ENCODE measurements at places on chromosomes 5 and 9. TPM values are rescaled to one million over a fixed set of nuclear protein-coding genes. Genes with fewer than 3 reads are reported as not detected.

Gene BTNL9
- total RNA-seq: 13.4 TPM

Gene POLE3
- 25.4 TPM for total RNA-seq

Gene IFNK
- not detected for total RNA-seq

Gene CCDC192
- not detected for total RNA-seq

Gene KCNV2
- not detected for total RNA-seq

Gene KIF4B
- total RNA-seq: 0.14 TPM

Gene SMIM27
- 10.7 TPM for total RNA-seq

Gene IL9
- not detected for total RNA-seq

Gene SNCB
- total RNA-seq: not detected

Gene DAB2IP
- total RNA-seq: 68.1 TPM

DNA sequence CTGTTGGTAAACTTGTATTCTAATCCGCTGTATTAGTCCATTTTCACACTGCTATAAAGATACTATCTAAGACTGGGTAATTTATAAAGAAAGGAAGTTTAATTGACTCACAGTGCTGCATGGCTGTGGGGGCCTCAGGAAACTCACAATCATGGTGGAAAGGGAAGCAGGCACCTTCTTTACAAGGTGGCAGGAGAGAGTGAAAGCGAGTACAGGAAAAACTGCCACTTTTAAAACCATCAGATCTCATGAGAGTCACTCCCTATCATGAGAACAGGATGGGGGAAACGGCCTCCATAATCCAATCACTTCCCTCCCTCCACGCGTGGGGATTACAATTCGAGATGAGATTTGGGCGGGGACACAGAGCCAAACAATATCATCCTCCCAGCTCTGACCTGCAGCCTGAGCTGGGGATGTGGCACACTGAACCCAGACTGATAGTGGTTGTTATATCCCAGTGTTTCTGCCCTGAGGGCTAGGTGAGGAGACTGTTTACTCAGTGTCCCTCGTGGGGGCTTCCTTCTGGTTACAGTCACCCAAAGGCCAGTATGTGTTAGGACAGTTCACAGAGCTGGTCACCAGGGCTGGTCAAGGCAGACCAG, 488.3 kb downstream of the KDM4C start:
- DNase-seq: no peak

DNA sequence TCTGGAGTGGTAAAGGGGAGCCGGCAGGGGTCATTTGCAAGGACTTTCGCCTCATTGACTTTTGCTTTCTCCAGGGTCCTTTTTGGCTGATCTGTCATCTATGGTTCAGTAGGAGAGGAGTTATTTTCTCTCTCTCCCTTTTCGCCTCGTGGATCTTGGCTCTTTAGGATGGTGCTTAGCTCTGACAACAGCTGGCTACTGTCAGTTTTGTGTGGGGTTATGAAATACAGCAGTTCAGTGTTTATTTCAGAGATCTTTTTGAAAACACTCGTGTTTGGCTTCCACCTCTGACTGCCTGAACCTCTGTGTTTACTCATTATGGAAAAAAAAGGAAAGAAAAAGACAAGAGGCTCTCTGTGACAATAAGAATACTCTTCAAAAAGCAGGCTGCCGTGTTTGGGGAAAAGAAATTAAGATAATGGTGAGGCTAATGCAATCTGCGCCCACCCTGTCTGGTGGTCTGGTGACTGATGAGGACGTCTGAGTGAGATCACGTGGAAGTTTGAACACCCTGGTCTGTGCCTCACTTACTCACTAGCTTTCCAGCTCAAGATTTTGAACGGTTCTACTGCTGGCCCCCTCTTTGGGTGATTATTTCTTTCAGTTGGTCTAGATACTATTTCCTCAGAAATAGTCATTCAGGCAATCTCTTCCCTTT, 567.7 kb downstream of the CAAP1 start:
- no peak for DNase-seq

GRCh38 chr5:135050244-135050767, 16.3 kb upstream of the PITX1 start:
- DNase-seq: no peak

DNA sequence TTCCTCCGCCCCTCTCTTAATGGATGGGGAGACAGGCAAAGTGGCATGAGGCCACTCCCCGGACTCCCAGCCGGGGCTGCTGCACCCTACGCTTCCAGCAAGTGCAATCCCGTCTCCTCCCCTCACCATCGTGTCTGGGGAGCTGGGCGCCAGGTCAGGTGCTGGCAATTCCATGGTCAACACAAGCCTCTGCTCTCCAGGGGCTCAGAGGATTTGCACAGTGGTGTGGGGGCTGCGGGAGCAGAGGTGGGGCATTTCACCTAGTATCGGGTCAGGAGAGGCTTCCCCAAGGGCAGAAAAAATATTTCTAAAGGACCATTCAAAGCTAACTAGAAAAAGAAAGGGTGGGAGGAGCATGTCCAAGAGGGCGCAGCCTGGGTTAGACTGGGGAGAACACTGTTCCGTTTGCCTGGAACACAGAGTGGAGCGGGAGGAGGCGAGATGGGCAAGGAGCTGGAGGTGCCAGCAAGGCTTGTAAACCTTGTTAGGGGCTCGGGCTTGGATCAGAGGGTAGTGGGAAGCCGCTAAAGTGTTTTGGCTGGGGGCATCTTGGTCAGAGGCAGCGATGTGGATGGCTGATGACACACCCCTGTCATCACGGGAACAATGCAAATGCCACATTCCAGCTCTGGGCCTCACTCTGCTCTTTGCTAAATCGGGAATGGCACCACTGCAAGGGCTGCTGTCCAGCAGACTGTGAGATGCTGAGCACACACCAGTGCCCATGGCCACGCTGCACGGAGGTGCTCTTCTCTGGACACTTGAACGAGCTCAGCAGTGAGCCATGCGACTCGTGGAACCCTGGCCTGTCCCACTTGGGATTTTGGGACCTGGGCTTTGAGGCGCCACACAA, 191.7 kb downstream of the CDK5RAP2 start:
- peak; percentile 64 for DNase-seq

GRCh38 chr5:156396063-156396829, 69.3 kb downstream of the SGCD start:
- no peak for DNase-seq

- no peak for DNase-seq
These were observed 127.6 kb upstream of the PTCH1 start for GRCh38 chr9:95644377-95644776.

DNA sequence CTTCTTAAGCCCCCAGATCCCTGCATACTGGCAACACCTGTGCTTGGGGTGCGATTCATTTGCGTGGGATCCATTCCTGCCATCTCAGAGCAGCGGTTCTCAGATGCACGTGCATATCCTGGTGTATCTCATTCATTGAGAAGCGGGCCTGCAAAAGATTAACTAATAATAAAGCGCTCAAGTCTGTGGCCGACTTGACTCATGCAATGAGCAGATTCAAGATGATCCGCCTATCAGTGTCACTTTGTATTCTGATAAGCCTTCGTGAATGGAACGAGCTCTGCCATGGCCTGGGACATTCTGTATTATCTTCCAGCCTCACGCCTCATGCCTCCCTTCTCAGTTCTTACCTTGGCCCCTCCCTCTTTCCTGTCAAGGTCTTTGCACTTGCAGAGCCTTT, 22.3 kb downstream of the C1QTNF2 start:
- no peak for DNase-seq

DNA sequence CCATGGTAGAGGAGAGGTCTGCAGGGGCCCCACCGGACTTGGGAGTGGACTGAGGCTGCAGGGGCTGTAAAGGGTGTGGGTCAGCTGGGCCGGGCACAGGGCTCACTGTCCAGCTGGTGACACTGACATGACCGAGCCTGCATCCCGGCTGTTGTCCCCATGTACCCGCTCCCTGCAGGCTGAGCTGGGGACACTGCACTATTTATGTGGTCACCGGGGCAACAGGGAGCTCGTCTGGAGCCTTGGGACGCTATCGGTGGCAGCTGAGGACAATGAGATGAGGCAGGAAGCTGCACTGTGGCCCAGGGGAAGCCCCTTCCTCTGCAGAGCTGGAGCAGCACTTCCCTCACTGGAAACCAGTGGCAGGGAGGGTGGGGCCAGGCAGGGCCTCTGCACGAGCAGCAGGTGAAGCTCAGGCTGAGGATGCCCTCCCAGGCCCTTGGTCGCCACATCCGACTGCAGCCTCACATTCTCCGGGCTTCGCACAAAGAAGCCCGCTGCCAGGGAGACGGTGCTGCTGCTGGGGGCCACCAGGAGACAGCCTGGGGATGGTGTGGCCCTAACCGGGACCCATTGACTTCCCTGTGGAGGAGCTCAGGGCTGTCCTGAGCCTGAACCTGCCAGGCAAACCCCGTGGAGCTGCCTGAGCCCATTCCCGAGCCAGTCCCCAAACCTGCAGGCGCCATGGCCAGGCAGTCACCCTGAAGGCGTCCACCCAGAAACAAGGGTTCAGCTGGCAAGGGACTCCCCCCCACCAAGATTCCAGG, 26.4 kb downstream of the ZDHHC11B start:
- peak; percentile 90 for DNase-seq

DNA sequence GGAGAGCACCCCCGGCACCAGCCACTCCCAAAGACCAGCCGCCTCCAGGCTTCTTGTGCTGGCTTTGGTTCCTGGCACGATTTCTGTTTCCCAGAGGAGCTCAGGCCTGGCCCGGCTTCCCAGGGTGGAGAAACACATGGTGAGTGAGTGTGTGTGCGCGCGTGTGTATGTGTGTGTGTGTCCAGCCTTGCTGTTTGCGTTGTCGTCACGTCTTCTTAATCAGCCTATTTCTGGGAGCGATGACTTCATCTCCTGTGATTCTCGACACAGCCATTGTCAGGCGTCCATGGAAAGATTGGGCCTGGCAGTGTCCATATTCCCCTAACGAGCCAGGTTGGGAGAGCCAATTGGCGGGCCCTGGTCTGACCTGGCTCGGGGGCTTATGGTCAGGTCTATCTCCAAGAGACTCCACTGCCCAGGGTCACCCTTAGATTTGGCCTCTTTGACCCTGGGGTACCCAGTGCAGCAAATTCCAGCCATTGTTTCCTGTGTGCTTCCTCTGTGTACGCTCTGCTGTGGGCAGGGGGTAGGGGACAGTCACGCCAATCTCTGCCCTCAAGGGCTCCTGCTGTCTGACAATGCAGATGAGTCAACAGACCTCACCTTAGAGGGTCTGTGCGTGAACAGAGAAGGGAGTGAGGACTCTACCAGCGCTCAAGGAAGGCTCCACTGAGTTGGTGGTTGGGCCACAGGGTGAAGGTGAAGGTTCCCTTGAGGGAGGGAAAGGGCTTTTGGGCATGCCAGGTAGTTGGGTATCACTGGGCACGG, 73.8 kb downstream of the DAB2IP start:
- DNase-seq: peak; percentile 98

DNA sequence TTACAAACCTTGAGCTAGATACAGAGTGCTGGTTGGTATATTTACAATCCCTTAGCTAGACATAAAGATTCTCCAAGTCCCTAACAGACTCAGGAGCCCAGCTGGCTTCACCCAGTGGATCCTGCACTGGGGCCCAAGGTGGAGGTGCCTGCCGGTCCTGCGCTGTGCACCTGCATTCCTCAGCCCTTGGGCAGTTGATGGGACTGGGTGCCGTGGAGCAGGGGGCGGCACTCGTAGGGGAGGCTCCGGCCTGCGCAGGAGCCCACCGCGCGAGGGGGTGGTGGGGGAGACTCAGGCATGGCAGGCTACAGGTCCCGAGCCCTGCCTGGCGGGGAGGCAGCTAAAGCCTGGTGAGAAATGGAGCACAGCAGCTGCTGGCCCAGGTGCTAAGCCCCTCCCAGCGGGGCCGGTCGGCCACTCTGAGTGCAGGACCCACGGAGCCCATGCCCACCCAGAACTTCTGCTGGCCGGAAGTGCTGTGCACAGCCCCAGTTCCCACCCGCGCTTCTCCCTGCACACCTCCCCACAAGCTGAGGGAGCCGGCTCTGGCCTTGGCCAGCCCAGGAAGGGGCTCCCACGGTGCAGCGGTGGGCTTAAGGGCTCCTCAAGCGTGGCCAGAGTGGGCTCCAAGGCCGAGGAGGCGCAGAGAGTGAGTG, 1464.7 kb downstream of the EFNA5 start:
- peak; percentile 74 for DNase-seq

DNA sequence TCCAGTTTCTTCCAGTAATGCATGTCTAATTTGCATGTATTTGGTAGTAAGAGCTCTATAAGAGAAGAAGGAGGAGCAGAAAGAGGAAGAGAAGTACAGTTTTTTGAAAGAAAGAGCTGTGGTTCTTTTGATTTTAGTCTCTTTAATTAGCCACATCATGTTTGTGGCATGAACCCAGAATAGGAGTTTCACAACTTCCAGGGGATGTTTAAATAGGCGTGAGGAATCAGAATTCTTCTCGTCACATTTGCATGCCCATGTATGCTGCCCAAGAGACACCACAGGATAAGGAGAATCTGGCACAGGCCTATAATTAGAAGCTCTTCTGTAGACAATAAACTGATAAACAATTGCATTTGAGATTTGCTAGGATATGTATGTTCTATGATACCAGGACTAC, 78.7 kb downstream of the GAS1 start:
- no peak for DNase-seq

- DNase-seq: no peak
These were observed 664 bp upstream of the ARSB start for GRCh38 chr5:78985725-78986223.

DNA sequence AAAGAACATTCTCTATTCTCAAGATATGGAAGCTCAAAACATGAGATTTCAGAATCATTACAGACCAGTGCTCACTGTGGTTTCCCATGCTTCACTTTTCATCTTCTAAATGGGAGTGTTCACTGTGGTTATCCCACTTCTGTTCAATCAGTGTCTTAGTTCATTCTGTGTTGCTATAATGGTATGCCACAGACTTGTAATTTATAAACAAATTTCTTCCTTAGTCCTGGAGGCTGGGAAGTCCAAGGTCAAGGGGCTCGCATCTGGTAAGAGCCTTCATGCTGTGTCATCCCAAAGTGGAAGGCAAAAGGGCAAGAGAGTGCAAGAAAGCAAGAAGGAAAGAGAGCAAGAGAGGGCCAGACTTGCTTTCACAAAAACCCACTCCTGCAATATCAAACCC, 146.3 kb downstream of the TTC39B start:
- no peak for DNase-seq

GRCh38 chr5:33272288-33272687, 168.5 kb upstream of the TARS1 start:
- DNase-seq: no peak

DNA sequence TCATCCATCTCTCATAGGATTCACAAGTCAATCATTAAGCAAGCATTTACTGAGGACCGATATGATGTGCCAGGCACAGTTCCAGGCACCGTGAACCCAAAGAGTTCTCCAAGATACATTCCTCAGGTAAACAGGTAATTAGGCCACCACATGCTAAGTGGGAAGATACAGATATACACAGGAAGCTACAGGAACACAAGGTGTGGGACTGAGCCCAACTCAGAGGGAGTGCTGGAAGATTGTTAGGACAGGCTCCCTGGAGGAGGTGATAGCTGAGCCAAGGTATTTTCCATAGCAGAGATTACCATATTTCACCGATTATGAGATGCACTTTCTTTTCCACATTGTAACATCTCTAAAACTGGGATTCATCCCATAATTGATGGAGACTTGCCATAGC, 31.4 kb upstream of the RAI14 start:
- no peak for DNase-seq
